ENCODE measurements at places on chromosomes 16 and 17.

GRCh38 chr16:67678354-67679023 is 11.9 kb downstream of the C16orf86 start:
- no peak for DNase-seq

DNA sequence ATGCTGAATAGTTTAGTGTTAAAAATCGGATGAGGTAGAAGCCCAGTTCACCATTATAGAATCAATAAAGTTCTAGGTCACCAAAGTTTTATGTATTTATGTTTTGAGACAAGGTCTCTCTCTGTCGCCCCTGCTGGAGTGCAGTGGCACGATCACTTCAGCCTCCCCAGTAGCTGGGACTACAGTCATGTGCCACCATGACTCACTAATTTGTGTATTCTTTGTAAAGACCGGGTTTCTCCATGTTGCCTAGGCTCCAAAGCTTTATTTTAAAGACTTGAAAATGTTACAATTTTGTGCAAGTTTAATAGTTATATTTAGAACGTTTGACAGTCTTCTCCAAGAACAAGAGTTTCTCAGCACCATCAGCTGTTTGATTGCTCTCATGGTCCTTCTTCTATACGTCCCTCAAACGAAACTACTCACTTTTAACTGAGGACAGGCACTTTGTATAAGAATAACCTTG is 32.1 kb downstream of the NDE1 start:
- DNase-seq: peak; percentile 88

DNA sequence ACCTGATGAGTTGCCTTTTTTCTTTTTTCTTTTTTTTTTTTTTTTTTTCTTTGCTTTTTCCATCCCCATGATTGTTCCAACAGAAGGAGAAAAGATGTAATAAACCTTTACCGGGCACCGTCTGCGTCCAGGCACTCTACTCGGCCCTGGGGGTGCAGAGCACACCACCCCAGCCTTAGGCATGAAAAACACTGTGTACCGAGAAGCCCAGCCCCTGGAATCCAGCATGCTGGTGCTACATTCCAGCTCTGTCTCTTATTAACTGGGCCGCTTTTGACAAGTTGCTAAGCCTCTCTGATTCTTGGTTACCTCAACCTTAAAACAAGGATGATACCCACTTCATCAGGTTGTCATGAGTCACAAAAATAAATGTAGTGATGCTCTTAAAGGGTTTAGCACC is 64.1 kb upstream of the HSBP1 start:
- DNase-seq: no peak

- no peak for DNase-seq
Observed at GRCh38 chr16:11417487-11417886, 72.2 kb downstream of the RMI2 start.

GRCh38 chr16:88344411-88345030 is 38.2 kb upstream of the ZNF469 start:
- no peak for DNase-seq

- no peak for DNase-seq
Observed at GRCh38 chr17:17784657-17785267, 52.0 kb downstream of the SREBF1 start.

- no peak for DNase-seq
Observed at GRCh38 chr16:66596986-66597848, 7.3 kb upstream of the CMTM3 start.

All from hematopoietic multipotent progenitor cell treated with erythropoietin and hydrocortisone succinate and interleukin-3 and kit ligand, for 17 days (in vitro differentiated cells).